ENCODE measurements at places on chromosomes 1 and 21. TPM values are rescaled to one million over a fixed set of nuclear protein-coding genes. Genes with fewer than 3 reads are reported as not detected.

GRCh38 chr1:175158170-175158591 lies 34.4 kb downstream of the KIAA0040 start:
- no peak for DNase-seq

- DNase-seq = no peak
These were observed 685.0 kb downstream of the ADGRL2 start for GRCh38 chr1:82485591-82486369.

- DNase-seq = no peak
These were observed 37.3 kb upstream of the LBR start for GRCh38 chr1:225464851-225465792.

DNA sequence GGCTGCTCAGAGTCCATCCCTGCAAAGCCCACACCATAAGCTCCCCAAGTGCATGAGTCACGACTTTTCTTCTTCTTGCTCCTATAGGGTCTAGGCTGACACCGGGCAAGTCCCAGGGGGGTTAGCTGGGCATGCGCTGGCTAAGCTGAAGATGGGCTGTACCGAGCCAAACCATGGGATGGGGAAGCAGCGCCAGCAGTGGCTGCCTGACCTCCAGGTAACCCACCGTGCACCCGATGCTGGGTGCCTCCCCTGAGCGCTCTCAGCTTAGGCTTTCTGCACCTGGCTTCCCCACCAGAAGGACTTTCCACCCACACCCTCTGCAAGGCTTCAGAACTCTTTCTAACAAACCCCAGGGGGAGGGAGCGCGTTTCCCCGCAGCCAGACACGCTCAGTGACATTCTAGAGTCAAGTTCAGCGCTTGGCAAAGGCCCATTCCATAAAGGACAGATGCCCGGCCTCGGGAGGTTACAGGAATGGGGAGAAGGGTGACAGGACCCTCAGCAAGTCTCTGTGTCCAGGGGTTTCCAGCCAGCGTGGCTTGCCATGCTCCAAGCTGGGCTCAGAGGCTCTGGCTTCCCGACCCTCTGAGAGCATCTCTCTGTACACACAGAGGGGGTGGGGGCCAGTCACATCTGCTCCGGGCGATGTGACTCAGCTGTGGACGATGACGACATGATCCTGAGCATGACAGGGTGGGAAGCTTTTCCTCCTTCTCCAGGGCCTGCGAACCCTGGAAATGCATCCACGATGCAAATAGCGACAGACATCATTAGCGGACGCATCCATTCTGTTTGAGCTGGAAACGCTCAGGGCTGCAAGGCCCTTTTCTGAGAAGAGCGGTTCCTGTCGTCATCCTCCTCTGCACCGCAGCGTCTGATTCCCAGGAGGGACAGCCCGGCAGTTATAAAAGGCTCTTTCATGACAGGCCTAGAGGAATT lies 107.8 kb downstream of the SIK1 start:
- DNase-seq = peak; percentile 58

DNA sequence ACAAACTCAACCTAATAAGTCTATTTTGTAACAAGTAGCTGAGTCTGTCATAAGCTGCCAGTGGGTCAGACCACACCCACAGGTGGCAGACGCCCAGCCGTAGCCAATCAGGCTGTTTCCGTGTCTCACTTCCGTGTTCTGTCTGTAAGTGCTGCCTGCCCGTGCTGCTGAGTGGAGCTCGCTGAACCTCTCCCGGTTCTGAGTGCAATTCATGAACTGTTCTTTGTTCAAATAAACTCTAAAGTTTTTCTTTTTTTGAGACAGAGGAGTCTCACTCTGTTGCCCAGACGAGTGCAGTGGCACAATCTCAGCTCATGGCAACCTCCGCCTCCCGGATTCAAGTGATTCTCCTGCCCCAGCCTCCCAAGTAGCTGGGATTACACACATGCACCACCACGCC lies 25.1 kb downstream of the POFUT2 start:
- no peak for DNase-seq

DNA sequence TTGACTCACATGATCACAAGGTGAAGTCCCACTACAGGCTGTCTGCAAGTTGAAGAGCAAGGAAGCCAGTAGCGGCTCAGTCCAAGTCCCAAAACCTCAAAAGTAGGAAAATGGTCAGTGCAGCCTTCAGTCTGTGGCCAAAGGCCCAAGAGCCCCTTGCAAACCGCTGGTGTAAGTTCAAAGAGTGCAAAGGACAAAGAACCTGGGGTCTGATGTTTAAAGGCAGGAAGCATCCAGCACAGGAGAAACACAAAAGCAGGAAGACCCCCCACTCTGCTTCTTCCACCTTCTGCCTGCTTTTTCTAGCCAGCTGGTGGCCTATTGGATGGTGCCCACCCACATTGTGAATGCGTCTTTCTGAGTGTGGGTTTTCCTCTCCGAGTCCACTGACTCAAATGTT lies 2222.6 kb downstream of the MRPL39 start:
- no peak for DNase-seq

Gene KCNE2
- total RNA-seq = not detected

Gene PLD5
- not detected for total RNA-seq

Gene CLEC20A
- total RNA-seq = not detected

Data from H4 (cell line).